ENCODE measurements at places on chromosomes 1 and 21. TPM values are rescaled to one million over a fixed set of nuclear protein-coding genes. Genes with fewer than 3 reads are reported as not detected.

- DNase-seq: no peak
These were observed 91.1 kb upstream of the ACTRT2 start for GRCh38 chr1:2930016-2930815.

DNA sequence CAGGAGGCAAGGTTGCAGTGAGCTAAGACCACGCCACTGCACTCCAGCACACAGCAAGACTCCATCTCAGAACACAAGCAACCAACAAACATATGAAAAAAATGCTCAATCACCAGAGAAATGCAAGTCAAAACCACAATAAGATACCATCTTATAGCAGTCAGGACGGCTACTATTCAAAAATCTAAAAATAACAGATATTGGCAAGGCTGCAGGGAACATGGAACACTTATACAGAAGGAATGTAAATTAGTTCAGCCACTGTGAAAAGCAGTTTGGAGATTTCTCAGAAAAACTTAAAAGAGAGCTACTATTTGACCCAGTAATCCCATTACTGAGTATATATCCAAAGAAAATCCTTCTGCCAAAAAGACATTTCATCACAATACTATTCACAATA lies 27.6 kb upstream of the POGK start:
- peak; percentile 34 for DNase-seq

GRCh38 chr1:192140382-192140781 lies 17.9 kb upstream of the RGS18 start:
- DNase-seq: peak; percentile 5

Gene ZNF593OS
- not detected for total RNA-seq

Gene MTHFR
- total RNA-seq: 7.3 TPM

GRCh38 chr21:19981938-19982337 lies 1016.3 kb upstream of the NCAM2 start:
- DNase-seq: no peak

DNA sequence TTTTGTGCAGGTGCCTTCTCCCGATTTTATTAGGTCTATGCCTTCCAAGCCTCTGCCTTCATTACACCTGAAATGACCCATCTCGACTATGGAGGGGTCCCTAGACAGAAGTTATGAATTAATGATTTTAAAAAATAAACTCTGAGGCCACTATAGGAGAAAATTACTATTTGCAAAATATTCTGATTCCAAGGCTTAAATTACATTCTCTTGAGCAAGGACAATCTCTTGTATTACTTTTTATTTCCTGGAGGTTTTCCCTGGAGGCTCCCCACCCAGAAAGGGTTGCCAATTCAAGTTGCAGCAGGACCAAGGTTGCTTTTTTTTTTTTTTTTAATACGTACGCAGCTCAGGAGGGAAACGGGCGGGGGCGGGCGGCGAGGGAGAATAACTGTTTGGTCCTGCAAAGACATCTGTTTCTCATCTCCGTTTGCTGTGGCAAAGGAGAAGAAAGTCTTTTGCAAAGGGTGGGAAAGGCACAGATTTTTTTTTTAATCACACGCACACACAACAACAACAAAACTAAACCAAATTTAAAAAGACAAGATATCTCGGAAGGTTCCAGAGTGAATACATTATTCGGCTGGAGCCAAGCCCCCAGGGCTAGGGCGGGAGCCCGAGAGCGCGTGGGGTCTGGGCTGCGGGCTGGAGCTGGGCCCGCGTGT lies 618 bp upstream of the SERTAD4 start:
- no peak for DNase-seq

Gene OLFM3
- not detected for total RNA-seq

- DNase-seq: no peak
These were observed 15.8 kb downstream of the PRDM15 start for GRCh38 chr21:41863439-41863740.

Gene BTBD19
- 0.56 TPM for total RNA-seq

Gene BGLAP
- not detected for total RNA-seq

GRCh38 chr1:210448297-210448892 lies 119.7 kb downstream of the HHAT start:
- DNase-seq: peak; percentile 69

Gene FOXD3
- total RNA-seq: not detected

DNA sequence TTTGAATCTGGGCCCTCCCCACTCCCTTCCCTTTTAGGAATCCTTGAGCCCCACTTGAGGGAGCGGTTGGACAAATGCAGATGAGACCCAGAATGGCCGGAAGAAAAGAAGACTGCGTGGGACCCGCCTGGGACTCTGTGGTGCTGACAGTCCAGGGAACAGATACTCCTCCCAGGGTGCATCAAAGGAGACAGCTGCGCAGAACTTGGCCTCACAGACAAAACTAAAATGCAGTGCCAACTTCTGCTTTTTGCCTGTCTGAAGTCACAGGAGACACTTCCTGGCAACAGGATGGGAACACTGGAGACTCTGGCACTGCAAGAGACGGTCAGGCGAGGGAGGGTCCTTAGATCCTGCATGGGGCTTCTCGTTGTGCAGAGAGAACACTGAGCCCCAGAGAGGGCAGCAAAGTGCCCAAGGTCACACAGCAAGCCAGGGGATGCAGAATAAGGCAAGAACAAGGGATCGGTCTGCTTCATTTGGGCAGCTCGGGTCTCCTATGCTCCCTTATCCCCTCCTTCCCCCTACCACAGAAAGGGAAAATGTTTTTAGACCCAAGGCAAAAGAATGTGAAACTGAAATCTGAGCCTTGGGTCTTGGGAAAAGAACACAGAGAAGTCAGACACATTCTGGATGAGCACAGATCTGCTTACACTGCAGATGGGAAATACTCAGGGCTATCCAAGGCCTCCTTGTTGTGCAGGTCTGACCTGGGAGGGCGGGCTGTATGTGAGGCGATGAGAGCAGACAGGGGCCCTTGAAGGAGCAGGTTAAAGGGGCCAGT lies 182.4 kb downstream of the TRABD2B start:
- no peak for DNase-seq

DNA sequence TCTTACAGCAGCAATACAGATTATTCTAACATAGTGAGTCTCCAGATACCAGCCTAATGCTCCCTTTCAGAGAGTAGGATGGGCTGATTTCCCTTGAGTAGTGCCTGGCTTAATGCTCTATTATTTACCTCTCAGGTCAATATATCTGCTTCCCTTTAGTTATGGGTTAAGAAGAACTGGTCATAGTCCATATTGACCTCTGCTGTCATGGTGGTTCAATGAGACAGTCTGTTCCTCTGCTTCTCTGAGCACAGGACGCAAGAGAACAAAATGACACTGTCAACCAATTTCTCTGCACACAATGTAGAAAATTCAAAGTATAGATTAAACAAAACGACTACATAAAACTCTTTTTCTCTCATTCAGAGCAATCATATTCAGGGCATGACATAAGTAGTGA lies 2.9 kb downstream of the MRAP start:
- no peak for DNase-seq

Gene SLC25A34
- under 0.01 TPM for total RNA-seq

DNA sequence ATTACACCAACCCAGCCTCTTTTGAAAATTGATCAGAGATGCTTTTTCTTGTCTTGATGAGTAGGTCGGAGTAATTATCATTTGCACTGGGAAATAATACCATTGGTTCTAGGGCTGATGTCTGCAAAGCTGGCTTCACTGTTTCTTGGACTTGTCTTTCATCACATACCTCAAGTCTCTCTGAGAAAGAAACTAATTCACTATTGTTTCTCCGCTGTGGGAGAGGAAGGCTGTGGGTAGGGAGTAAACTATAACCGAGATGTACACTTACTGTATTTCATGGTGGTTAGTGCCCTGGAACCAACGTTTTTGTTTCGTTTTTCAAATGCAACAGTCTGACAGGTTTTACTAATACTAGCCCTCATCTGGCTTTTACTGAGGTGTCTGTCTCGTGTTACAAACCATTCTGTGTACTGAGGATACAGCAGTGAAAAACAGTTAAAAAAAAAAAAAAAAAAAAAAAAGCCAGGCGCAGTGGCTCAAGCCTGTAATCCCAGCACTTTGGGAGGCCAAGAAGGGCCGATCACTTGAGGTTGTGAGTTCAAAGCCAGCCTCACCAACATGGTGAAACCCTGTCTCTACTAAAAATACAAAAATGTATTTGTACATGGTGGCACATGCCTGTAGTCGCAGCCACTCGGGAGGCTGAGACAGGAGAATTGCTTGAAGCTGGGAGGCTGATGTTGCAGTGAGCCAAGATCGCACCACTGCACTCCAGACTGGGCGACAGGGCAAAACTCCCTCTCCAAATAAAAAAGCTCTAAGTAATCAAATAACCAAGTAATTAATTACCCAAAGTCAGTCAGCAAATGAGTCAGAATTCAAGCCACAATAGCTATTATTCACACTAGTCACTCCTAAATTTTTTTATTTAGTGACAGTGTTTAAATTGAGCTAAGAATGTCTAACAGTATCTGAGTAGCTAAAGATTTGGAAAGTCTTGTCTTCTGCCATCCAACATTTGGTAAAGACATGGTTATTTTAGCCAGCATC lies 23.3 kb downstream of the TOMM20 start:
- peak; percentile 32 for DNase-seq

DNA sequence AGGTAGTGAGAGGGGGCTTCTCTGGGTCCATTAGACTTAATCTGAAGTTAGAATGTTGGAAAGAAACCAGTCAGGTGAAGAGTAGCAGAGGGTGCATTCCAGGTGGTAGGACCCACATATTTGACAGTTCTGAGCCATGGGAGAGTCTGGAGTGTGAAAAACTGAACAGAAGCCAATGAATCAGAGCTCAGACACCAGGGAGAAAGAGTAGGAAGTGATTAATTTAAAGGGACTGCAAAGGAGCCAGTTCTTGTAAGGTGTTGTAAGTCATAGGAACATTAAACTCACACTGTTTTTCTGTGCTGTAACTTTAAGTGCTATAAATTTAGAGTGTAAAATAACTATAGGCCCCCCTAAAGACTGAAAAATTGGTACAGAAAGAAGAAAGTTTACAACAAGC lies 5.9 kb upstream of the DHX9 start:
- peak; percentile 6 for DNase-seq

DNA sequence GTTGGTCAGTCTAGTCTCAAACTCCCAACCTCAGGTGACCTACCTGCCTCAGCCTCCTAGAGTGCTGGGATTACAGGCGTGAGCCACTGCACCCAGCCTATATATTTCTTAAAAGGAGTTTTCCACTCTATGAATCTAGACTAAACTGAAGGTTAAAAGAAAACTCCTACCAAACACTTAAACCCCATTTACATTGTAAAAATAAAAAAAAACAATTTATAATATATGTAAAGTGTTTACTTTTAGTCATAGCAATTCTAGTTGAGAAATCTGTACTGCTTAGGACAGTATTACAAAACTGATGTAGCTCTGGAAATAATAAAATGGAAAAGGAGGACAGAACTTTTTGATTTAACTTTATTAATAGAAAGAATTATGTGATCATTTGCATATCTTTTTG lies 9.5 kb downstream of the ASB17 start:
- no peak for DNase-seq

DNA sequence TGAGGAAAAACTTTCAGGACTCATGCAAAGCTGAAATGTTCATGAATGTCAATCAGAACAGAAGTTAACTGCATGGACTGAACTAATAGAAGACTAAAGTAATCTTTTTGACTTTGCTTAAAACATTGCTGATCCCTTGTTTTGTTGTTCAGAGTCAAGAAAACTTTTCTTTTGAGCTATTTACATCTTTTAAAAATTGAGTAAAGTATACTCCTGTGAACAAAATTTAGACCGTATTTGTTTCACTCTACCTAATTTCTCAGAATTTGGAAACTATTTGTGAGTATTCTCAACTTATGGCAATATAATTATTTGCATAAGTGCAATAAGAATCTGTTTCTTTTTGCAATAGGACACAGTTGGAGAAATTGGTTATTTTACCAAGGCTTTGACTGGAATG lies 41.1 kb downstream of the INPP5B start:
- no peak for DNase-seq

Gene RNF187
- total RNA-seq: 14.0 TPM

Data from IMR-90 (cell line).